ENCODE measurements at places on chromosomes 16 and 17. TPM values are rescaled to one million over a fixed set of nuclear protein-coding genes. Genes with fewer than 3 reads are reported as not detected.

The RNF43 gene
- total RNA-seq = not detected

The OTOA gene
- total RNA-seq = 0.06 TPM

The KRT36 gene
- total RNA-seq = 0.16 TPM

The HAP1 gene
- 0.82 TPM for total RNA-seq

The KRTAP2-1 gene
- total RNA-seq = not detected

The EXOC3L1 gene
- 28.3 TPM for total RNA-seq

The PRR15L gene
- not detected for total RNA-seq

The RMI2 gene
- 5.3 TPM for total RNA-seq

The MEOX1 gene
- 10.7 TPM for total RNA-seq

The NEUROD2 gene
- not detected for total RNA-seq

The SOX9 gene
- not detected for total RNA-seq
